ENCODE measurements at places on chromosomes 2 and 18. TPM values are rescaled to one million over a fixed set of nuclear protein-coding genes. Genes with fewer than 3 reads are reported as not detected.

Gene ALPG
- polyA plus RNA-seq, result not detected

- no peak for DNase-seq
Observed at GRCh38 chr2:200040831-200041230, 85.4 kb downstream of the MAIP1 start.

- no peak for DNase-seq
Observed at GRCh38 chr2:200042944-200043343, 87.6 kb downstream of the MAIP1 start.

- no peak for DNase-seq
Observed at GRCh38 chr2:228503731-228504130, 322.2 kb upstream of the SPHKAP start.

- DNase-seq, result no peak
Observed at GRCh38 chr2:71889759-71890684, 257.6 kb downstream of the CYP26B1 start.

Gene MSH6
- polyA plus RNA-seq, result 15.5 TPM

DNA sequence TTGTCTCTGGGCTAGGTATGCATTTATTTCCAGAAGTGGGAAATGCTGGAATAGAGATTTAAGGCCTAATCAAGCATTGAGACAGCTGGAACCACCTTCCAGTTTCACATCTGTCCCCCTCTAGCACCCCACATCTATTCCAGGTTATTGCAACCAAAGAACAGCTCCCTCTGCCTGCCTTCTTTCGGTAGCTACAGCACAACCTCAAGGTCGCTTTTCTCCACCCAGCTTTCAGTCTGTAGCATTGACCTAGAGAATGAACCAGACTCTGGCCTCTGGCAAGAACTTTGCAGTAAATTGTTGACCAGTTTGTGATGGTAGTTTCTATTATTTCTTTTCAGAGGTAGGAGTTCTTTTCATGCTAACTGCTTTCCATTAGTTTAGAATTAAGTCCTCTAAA, 484.2 kb downstream of the DLGAP1 start:
- peak; percentile 46 for DNase-seq

GRCh38 chr18:11115276-11115675, 34.1 kb downstream of the PIEZO2 start:
- no peak for DNase-seq

DNA sequence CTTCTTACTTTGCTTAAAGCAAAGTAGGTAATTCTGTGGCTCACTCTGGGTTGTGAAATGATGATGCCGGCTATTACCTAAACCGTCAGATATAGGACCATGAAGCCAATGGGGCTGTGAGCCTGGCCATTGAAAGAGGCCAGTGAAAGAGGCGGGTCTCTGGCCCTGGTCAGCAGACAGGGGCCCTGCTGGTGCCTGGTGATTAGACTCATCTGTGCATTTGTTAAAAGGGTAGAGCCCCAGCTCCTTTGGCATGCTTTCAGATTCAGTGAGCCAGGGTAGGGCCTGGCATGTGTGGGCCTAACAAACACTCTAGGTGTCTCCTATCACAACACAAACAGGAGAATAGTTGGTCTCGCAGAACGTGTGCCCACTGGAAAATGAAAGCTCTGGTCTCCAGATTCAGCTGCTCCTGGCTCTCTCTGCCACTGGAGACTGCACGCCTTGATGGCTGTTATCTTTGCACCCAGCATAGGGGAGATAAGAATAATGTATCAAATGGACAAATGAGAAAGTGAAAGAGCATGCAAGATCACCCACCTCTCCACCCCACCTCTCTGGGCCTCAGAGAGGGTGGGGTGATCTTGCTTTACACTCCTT, 6.9 kb downstream of the LRRC30 start:
- no peak for DNase-seq

Gene TMEM247
- polyA plus RNA-seq, result not detected

GRCh38 chr2:143160732-143161707, 31.8 kb downstream of the ARHGAP15 start:
- DNase-seq, result no peak

GRCh38 chr2:233251306-233252116, at the start of gene ATG16L1:
TSS of gene ATG16L1 (plus strand) at chr2:233251673. CDS start at chr2:233251828, 155 bp downstream.
- DNase-seq, result peak; percentile 99

Gene SCTR
- 48.8 TPM for polyA plus RNA-seq

Gene RGPD4
- not detected for polyA plus RNA-seq

Gene IL1RL2
- not detected for polyA plus RNA-seq

Gene ANKRD23
- polyA plus RNA-seq, result 2.2 TPM

GRCh38 chr2:16459606-16460005, 206.0 kb downstream of the CYRIA start:
- DNase-seq, result no peak

GRCh38 chr2:127429844-127430425, 11.7 kb downstream of the PROC start:
- DNase-seq, result no peak

DNA sequence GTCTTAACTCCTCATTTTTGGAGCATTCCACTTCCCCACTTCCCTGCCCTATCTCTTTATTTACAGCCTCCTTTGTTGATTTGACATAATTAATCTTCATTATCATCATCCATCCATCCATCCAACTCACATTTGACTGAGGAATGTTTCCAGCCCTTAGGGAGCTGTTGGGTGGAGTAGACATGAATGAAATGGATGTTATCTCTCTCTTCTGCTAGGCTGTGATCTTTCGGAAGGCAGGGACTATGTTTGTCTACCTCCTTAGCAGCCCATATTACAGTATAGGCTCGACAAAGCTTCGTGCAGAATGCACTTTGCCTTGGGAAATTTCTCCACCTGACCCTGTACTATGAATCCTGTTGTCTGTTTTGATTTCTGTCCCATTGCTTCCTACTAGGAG, 7.7 kb upstream of the EFEMP1 start:
- no peak for DNase-seq

DNA sequence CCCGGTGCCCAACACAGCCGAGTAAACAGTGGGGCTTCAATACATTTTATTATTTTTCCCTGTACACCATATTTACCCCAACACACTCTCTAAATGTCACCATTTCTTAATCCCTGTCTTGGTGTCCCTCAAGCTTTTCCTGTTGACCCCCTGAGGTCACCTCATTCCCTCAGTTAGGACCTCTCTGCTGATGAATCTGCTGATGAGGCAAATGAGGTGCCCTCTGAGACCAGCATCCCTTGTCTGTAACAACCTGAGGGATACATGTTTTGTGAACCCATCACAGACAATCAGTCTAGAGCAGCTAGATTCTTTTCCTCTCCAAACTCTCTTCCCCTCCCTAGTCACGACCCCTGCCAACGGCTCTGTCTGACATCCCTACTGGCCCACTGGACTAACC, 127.6 kb downstream of the FSHR start:
- no peak for DNase-seq

DNA sequence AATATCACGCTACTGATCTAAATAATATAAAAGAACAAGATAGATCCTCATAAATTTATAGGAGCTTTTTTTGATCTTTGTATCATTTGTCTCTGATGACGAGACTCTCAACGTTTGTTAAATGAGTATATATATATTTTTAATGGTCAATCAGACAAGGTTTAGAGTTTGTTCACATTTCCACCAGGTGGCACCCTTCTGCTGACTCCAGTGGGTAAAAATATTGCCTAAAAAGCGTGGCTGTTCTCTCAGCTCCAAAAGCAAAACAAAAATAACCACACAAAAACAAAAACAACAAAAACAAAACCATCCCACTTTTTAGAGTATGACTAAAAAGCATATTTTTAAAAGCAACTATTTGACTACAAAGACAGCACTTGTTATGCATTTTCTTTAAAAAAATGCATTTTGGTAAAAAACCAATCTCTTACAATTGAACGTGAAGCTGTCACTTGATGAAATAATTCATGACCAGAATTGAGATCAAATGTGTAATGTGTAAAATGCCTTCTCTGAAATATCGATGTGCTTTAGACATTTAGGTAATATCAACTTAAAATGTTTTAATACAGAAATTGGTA, 723.2 kb downstream of the DPP10 start:
- peak; percentile 43 for DNase-seq

- no peak for DNase-seq
Observed at GRCh38 chr2:218986148-218986761, 1.3 kb upstream of the FEV start.

GRCh38 chr18:45280481-45281276, 334.6 kb upstream of the SLC14A2 start:
- no peak for DNase-seq

DNA sequence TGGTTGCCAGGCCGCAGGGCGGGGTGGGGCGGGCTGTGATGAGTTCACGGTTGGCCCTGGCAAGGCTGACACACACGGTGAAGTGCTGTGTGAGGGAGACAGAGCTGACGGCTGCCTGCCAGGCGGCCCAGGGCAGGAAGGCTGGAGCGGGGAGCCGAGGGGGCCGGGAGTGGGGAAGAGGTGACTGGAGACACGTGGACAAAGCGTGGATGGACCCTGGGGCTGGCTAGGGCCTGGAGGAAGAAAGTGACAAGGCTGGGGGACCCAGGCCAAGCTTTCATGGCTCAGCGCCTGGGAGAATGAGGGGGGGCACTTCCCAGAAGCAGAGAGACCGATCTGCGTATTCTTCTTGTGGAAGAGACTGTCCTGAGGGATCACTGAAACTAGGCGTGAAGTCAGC, 123.2 kb downstream of the DYSF start:
- DNase-seq, result no peak

DNA sequence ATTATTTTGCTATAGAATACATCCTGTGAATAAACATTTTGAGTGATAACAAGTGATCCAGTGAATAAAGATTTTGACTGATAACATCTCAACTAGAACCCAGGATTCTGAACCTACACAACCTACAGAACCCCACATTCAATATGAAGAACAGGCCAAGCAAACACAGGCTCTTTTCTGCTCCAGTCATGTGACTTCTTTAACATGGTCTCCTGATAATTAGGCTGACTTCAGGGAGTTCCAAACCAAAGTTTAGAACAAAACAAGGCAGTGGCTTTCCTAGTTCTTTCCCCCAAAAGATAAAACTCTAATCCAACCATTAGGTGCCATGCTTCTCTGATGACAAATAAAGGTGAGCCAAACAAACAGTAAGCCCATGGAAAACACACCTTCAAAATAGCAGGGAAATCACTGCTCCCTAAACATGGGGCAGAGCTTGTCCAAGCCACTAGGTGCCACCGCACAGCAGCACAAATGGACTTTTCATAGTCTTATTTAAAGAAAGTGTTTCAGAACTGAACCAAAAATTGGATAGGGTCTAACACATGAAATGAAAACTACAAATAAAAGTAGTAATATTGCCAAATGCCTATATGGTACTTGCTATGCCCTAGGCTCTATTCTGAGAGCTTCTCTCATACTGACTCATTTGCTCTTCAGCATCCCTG, 95.3 kb downstream of the EVA1A start:
- no peak for DNase-seq

Gene HRH4
- polyA plus RNA-seq, result not detected

DNA sequence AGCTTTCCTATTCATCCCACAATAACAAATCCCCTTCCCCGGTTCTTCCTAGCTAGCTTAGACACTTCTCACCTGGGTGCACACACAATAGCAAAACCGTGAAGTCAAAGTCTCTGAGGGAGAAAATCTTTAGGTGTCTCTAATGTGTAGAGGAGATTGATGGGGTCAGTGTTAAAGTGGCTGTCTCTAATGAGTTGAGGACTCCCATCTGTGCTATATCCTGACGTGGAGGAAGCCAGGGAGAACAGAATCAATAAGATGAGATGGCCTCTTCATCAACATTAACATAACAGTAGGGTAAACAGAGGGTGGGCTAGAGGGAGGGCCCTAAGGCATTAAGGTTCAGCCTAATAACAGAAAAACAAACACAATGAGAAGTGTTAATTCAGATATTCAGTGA, 120.4 kb downstream of the SLC5A7 start:
- no peak for DNase-seq

- no peak for DNase-seq
Observed at GRCh38 chr2:205857520-205858237, 175.4 kb downstream of the NRP2 start.

- no peak for DNase-seq
Observed at GRCh38 chr2:236626391-236627150, 56.9 kb downstream of the ACKR3 start.

- DNase-seq, result no peak
Observed at GRCh38 chr2:54803783-54804751, 80.6 kb downstream of the EML6 start.

DNA sequence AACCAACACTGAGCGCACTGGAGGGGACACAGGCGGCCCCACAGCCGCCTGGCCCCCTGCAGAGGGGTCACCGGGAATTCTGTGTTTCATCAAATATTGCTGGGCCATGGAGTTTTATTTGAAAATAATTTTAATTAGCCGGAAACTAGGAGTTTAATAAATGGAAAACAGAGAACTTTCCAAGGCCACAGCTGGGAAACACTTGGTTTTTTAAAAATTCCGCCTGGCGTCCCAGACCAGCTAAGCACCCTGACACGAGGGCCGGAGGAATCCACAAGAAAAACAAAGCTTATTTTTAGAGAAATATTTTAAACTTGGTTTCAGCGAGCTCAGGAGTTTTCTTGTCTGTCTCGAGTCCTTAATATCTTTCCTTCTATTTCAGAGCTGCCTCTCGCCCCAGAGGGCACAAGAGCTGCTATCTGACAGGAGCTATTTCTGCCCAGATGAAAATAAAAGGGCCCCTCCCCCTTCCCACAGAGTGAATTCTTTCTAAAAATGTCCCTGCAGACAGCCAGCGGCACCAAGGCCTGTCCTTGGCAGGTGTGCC, 8.2 kb downstream of the ZFP36L2 start:
- no peak for DNase-seq

DNA sequence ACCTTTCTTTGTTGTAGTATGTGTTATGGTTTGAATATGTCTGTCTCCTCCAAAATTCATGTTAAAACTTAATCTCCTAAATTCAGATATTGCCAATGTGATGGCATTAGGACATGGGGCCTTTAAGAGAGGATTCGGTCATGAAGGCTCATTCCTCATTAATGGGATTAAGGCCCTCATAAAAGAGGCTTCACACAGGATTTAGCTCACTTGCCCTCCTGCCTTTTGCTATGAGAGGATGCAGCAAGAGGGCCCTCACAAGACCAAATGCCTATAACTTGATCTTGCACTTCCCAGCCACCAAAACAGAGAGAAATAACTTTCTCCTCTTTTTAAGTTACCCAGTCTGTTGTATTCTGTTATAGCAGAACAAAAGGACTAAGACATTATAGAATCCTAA, 19.7 kb downstream of the ZBTB14 start:
- no peak for DNase-seq

- no peak for DNase-seq
Observed at GRCh38 chr2:88443353-88443938, 9.0 kb downstream of the FOXI3 start.

DNA sequence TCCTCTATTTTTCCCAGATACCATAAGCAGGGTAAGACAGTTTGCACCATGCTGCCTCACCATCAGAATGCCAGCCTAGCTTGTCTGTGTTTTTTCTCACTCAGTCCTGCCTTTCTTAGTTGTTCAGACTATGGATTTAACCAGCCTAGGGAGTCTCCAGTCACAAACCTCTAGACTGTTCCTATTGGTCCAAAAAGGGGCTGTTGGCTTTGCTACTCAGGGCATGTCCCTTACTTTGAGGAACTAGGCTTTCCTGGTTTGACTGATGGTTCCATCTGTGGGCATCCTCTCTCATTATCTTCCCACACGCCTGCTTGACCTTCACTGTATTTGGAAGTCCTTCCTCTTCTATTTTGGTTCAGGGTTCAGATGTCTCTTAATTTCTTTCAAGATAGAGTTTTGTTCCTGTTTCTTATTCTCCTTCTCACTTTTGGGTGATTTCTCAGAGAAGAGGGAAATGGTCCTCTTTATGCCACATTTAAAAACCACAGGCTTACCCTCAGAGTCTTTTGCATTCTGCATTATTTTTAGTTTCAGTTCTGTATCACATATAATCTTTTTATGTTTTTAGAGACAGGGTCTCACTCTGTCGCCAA, 31.3 kb upstream of the TMEM131 start:
- DNase-seq, result no peak

Data from small intestine (tissue), 16 donors.